ENCODE measurements at places on chromosomes 5 and 9. TPM values are rescaled to one million over a fixed set of nuclear protein-coding genes. Genes with fewer than 3 reads are reported as not detected.

EDIL3 gene
- total RNA-seq: 15.2 TPM

C5orf34 gene
- not detected for total RNA-seq

FBP2 gene
- total RNA-seq: not detected

MYOZ3 gene
- not detected for total RNA-seq

GRCh38 chr5:32304622-32305021 lies 8.1 kb downstream of the MTMR12 start:
- peaks cover 52% of the 10 kb centered on the region for H3K4me1 ChIP-seq
- no peak for DNase-seq
- no peaks in the 10 kb centered on the region for H3K36me3 ChIP-seq
- no peak overlapping the region for H3K27ac ChIP-seq
- no peak overlapping the region for H3K4me3 ChIP-seq
